HCT116 (cell line): ENCODE measurements at places on chromosomes 4 and X.

GRCh38 chrX:151977009-151977408 is 2.5 kb upstream of the GABRE start:
- H3K27ac ChIP-seq = no peak overlapping the region
- H3K36me3 ChIP-seq = no peaks in the 10 kb centered on the region
- H3K4me1 ChIP-seq = peaks cover 7% of the 10 kb centered on the region; the same call in 1 of the 2 replicates
- no peak overlapping the region for H3K4me3 ChIP-seq

DNA sequence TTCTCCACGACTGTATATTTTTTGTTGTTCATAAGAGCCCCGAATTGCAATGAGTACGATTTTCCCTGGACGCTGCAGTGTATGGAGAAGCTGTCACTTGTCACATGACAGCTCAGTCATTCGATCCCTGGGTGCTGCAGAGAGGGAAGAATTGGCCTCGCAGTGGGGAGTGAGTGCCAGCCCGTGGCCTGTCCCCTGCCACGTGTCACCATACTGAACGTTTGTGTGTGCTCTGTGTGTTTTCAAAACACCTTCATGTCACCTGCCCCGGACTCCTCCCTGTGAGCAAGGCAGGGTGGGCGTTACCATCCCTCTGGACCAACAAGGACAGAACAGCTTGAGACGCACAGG is 77.9 kb downstream of the TBL1X start:
- H3K27me3 ChIP-seq = no peaks in the 10 kb centered on the region
- no peak overlapping the region for H3K4me3 ChIP-seq
- no peak for DNase-seq
- H3K27ac ChIP-seq = no peak overlapping the region

- no peak for DNase-seq
- no peak overlapping the region for H3K27ac ChIP-seq
- no peaks in the 10 kb centered on the region for H3K27me3 ChIP-seq
- no peaks in the 10 kb centered on the region for H3K4me1 ChIP-seq
- H3K4me3 ChIP-seq = no peak overlapping the region
- no peaks in the 10 kb centered on the region for H3K36me3 ChIP-seq
These were observed 48.6 kb upstream of the CAPN6 start for GRCh38 chrX:111318901-111319300.

GRCh38 chr4:154807042-154807630 is 26.1 kb downstream of the RBM46 start:
- no peak overlapping the region; the same call in 1 of the 2 replicates for H3K4me3 ChIP-seq
- H3K36me3 ChIP-seq = no peaks in the 10 kb centered on the region
- peak; percentile 34 for DNase-seq
- no peak overlapping the region for H3K27ac ChIP-seq
- no peaks in the 10 kb centered on the region for H3K4me1 ChIP-seq

DNA sequence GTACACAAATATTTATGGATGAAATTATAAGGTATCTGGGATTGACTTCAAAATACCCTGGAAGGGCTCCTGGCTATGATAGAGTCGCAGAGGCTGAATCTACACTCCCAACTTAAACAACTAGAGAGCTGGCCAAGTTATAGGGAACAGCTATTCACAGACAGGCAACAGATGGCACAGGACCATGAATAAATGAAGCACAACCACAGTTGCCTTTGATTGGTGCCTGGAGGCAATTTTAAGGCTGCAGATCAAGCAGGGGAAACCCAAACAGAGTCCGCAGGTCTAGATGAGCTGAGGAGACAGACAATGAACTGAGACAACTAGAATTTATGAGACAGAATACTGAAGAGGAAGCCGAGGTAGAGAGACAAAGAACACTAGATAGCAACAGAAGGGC is 155.9 kb downstream of the EVC2 start:
- H3K36me3 ChIP-seq = no peaks in the 10 kb centered on the region
- no peak overlapping the region for H3K27ac ChIP-seq
- H3K27me3 ChIP-seq = peaks cover 32% of the 10 kb centered on the region
- DNase-seq = no peak
- no peaks in the 10 kb centered on the region for H3K4me1 ChIP-seq

GRCh38 chr4:188032170-188032569 is 36.6 kb downstream of the ZFP42 start:
- no peaks in the 10 kb centered on the region for H3K36me3 ChIP-seq
- H3K27me3 ChIP-seq = no peaks in the 10 kb centered on the region
- H3K4me1 ChIP-seq = no peaks in the 10 kb centered on the region
- no peak for DNase-seq

DNA sequence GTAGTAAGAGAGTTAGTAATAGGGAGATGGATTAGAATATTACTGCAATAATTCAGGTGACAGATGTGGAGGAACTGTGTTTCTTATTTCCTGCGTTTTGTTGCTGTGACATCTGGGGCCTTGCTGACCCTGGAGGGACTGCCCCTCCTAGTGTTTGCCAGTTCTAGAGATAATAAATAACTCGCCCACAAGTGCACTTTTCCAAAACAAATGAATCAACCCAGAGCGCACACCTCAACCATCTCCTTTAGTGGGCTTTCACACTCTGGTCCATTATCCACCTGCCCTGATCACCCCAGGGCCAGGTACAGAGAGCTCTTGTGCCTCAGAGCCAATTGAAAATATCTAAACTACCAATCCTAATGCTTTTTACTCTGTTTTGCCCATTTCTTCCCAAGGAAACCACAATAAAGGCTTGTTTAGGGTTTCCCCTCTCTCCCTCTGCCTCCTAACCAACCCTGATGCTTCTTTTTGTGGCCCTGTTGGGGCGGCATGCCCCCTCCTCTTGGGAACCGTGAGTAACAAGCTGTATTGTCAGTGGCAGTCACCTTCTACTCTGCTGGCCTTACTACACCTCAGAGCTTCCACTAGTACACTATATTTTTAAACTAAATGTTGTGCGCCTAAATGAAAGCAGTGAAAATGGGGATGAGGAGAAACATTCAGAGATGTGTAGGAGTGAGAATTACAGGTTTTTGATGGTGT is 270.5 kb downstream of the TENM3 start:
- H3K36me3 ChIP-seq = no peaks in the 10 kb centered on the region
- H3K4me3 ChIP-seq = no peak overlapping the region
- no peaks in the 10 kb centered on the region for H3K4me1 ChIP-seq
- H3K27ac ChIP-seq = no peak overlapping the region
- DNase-seq = no peak

- H3K36me3 ChIP-seq = no peaks in the 10 kb centered on the region
- DNase-seq = no peak
- H3K4me1 ChIP-seq = peaks cover 6% of the 10 kb centered on the region; the same call in 1 of the 2 replicates
- H3K27me3 ChIP-seq = no peaks in the 10 kb centered on the region
- H3K4me3 ChIP-seq = no peak overlapping the region
- no peak overlapping the region for H3K27ac ChIP-seq
These were observed 735.7 kb upstream of the INTU start for GRCh38 chr4:126897038-126897437.

- H3K36me3 ChIP-seq = no peaks in the 10 kb centered on the region
- no peak overlapping the region for H3K27ac ChIP-seq
These were observed 236.5 kb downstream of the CBR4 start for GRCh38 chr4:168773388-168774195.
